Karpas-422 (cell line): ENCODE measurements at places on chromosomes 7 and 10.

- H3K4me1 ChIP-seq = peaks cover 26% of the 10 kb centered on the region
- no peaks in the 10 kb centered on the region for H3K27me3 ChIP-seq
- no peak overlapping the region for H3K27ac ChIP-seq
- H3K4me3 ChIP-seq = no peak overlapping the region
- no peak for DNase-seq
Measured at GRCh38 chr10:71873582-71874211, 22.6 kb upstream of the PSAP start.

- no peak for DNase-seq
- no peaks in the 10 kb centered on the region for H3K27me3 ChIP-seq
- H3K36me3 ChIP-seq = no peaks in the 10 kb centered on the region
- H3K4me1 ChIP-seq = peaks cover 8% of the 10 kb centered on the region
- H3K27ac ChIP-seq = no peak overlapping the region
- H3K4me3 ChIP-seq = no peak overlapping the region
Measured at GRCh38 chr7:30710669-30711068, 28.4 kb upstream of the CRHR2 start.

GRCh38 chr10:1706711-1707110 lies 30.6 kb downstream of the ADARB2 start:
- H3K27ac ChIP-seq = no peak overlapping the region
- H3K36me3 ChIP-seq = no peaks in the 10 kb centered on the region
- H3K27me3 ChIP-seq = no peaks in the 10 kb centered on the region
- no peak overlapping the region for H3K4me3 ChIP-seq

- H3K27me3 ChIP-seq = no peaks in the 10 kb centered on the region
- DNase-seq = peak; percentile 92
- H3K27ac ChIP-seq = no peak overlapping the region
- H3K36me3 ChIP-seq = no peaks in the 10 kb centered on the region
- H3K4me1 ChIP-seq = peaks cover 51% of the 10 kb centered on the region
Measured at GRCh38 chr10:101012525-101013364, 13.1 kb downstream of the LZTS2 start.

DNA sequence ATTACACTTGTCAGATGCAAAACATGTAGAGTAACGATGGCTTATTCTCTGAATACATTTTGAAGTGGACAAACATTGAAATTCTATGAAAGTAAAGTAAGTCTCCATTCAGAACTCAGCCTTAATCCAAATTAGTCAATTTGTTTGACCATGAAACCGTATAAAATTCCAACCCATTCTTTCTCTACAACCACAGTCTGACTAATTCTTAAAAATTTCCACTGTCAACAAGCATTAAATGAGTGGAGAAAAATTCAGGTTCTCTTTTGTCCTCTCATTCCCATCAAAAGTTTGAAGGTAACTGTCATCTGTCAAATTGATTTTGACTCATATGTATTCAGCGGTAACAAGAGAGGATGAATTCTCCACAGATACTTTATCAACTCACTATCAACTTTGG lies 1031.5 kb downstream of the SORCS1 start:
- no peak overlapping the region for H3K27ac ChIP-seq
- H3K36me3 ChIP-seq = no peaks in the 10 kb centered on the region
- no peaks in the 10 kb centered on the region for H3K27me3 ChIP-seq
- no peaks in the 10 kb centered on the region for H3K4me1 ChIP-seq
- no peak overlapping the region for H3K4me3 ChIP-seq

GRCh38 chr10:69337296-69338132 lies 59.2 kb downstream of the HK1 start:
- peaks cover 55% of the 10 kb centered on the region for H3K4me1 ChIP-seq
- no peaks in the 10 kb centered on the region for H3K36me3 ChIP-seq
- no peaks in the 10 kb centered on the region for H3K27me3 ChIP-seq
- no peak overlapping the region for H3K4me3 ChIP-seq
- no peak for DNase-seq

- H3K27ac ChIP-seq = no peak overlapping the region
- H3K4me3 ChIP-seq = no peak overlapping the region
- no peaks in the 10 kb centered on the region for H3K4me1 ChIP-seq
- H3K27me3 ChIP-seq = no peaks in the 10 kb centered on the region
- H3K36me3 ChIP-seq = no peaks in the 10 kb centered on the region
Measured at GRCh38 chr10:130409931-130410330, 273.7 kb downstream of the GLRX3 start.

DNA sequence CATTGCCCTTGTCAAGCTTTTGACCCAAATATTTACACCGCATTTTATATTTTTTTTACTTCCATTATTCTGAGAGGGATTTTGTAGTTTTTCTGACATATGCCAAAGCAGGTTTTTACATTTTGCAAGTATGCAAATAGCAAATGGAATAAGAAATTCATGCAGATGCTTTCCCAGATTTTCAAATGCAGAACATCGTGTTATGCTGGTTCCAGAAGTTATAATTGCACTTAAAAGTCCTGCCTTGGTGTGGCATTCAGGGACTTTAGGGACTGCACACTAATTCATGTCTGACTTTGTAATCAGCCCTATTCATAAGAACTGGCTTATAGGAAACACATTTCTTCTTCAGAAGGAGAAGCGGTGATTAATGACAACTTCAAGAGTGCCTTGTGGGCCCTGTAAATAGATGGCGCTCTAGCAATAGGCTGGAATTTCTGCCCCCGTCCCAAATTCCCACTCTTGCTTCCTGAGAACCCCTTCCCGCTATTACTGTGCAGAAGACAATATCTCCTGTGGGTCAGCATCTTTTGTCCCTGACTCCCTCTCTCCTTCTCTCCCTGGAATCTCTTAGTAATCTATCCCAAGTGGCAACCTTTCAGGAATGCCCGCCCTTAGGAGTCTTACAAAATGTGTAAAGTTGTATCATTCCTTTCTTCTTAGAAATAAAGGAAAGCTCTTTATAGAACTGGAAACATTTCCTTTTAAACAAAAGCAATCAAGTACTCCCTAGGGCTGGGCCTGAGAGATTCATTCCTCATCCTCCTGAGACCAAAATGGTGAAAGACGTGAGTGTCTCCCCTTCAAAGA lies 264.0 kb downstream of the INHBA start:
- H3K27ac ChIP-seq = no peak overlapping the region
- no peak overlapping the region for H3K4me3 ChIP-seq
- no peak for DNase-seq
- no peaks in the 10 kb centered on the region for H3K4me1 ChIP-seq
- H3K27me3 ChIP-seq = no peaks in the 10 kb centered on the region

- H3K27ac ChIP-seq = no peak overlapping the region
- no peaks in the 10 kb centered on the region for H3K27me3 ChIP-seq
- H3K4me1 ChIP-seq = peaks cover 15% of the 10 kb centered on the region
- H3K36me3 ChIP-seq = peaks cover 17% of the 10 kb centered on the region
- no peak for DNase-seq
Measured at GRCh38 chr7:6448943-6449543, 1.3 kb upstream of the DAGLB start.

DNA sequence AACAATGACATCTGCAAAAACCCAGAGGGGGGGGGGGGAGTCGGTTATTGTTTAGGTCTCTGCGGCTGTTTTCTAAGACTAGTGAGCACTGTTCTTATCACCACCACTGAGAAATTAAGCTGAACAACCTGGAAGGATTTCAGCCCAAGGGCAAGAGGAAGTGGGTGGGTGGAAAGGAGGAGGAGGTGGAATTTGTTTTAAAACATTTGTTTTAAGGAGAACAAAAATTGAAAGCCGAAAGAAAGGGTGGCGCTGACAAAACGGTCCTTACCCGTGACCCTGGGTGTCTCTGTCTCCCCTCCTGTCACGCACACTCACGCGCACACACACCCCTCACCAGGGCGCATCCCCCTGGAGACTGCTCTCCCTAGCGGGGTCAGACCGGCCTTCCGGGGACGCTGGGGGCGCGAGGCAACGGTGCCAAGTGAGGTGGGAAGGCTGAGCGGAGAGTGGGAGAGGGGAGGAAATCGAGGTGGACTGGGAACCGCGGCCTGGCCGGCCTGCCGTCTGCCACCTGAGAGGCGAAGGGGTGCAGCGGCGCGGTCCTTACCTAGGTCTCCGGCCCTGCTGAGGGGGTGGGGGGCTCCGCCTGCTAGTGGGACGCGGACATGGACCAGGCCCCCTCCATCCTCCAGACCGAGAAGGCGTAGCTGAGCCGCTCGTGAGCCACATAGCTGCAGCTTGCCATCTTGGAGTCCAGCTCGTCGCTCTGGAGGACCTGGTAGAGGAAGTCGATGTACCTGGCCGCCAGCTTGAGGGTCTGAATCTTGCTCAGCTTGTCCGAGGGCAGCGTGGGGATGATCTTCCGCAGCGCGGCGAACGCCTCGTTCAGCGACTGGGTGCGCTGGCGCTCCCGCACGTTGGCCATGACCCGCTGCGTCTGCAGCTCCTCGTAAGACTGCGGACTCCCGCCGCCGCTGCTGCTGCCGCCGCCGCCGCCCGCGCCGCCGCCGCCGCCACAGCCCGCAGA lies 1.0 kb downstream of the TWIST1 start:
- DNase-seq = no peak
- no peak overlapping the region for H3K4me3 ChIP-seq
- no peaks in the 10 kb centered on the region for H3K36me3 ChIP-seq
- no peaks in the 10 kb centered on the region for H3K27me3 ChIP-seq
- no peaks in the 10 kb centered on the region for H3K4me1 ChIP-seq

GRCh38 chr7:157211690-157212089 lies 73.0 kb downstream of the UBE3C start:
- H3K27ac ChIP-seq = no peak overlapping the region
- peaks cover 36% of the 10 kb centered on the region; the same call in 1 of the 2 replicates for H3K36me3 ChIP-seq
- no peak for DNase-seq
- H3K4me3 ChIP-seq = no peak overlapping the region
- no peaks in the 10 kb centered on the region for H3K27me3 ChIP-seq
- no peaks in the 10 kb centered on the region for H3K4me1 ChIP-seq

- no peaks in the 10 kb centered on the region for H3K27me3 ChIP-seq
- no peak for DNase-seq
- no peak overlapping the region for H3K27ac ChIP-seq
- H3K4me1 ChIP-seq = peaks cover 69% of the 10 kb centered on the region
- H3K4me3 ChIP-seq = no peak overlapping the region
Measured at GRCh38 chr10:96688789-96689188, 31.5 kb downstream of the PIK3AP1 start.

DNA sequence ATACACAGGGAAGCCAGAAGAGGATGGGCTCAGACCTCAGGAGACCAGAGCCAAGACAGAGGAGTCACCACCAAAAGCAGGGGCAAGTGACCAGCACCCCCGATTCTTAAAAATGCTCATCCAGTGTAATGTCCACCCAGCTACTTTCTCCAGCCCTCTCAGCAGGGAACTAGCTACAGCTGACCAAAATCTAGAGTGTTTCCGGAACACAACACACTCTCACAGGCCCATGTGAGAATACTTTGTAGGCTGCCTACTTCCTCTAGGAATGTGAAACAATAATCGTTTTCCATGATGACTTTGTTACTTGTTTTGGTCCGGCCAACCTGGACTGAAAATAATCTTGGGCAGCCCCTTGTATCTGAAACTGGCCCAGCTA lies 14.5 kb downstream of the PSAP start:
- H3K4me1 ChIP-seq = peaks cover 70% of the 10 kb centered on the region
- no peak for DNase-seq
